ENCODE measurements at places on chromosomes 7 and 10. TPM values are rescaled to one million over a fixed set of nuclear protein-coding genes. Genes with fewer than 3 reads are reported as not detected.

- peak; percentile 10 for DNase-seq
These were observed 33.5 kb upstream of the DLD start for GRCh38 chr7:107857541-107857912.

DNA sequence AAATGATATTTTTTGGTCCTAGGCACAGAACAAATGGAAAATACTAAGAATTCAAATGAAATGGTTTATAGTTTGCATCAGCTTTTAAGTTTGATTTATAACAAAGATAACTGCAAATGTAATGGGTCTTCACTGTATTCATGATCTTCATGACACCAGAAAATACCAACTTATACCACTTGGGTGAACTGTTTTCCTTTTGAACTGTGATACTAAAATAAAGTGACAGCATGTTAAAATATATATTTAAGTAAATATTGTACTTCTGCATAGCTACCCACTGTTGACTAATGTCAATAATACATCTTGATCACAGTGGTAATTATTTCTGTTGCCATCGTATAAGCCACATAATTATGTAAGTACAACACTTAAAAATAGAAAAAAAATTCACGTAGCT, 442.0 kb upstream of the ANKRD30A start:
- no peak for DNase-seq

- no peak for DNase-seq
These were observed 65.2 kb downstream of the LYZL1 start for GRCh38 chr10:29353887-29354561.

- DNase-seq = no peak
These were observed 19.1 kb upstream of the OGDHL start for GRCh38 chr10:49781247-49781646.

The TSPAN14 gene
- total RNA-seq = 111 TPM
